ENCODE measurements at places on chromosomes 16 and 17.

GRCh38 chr16:59198487-59198886 lies 464.4 kb upstream of the GOT2 start:
- no peak for DNase-seq

DNA sequence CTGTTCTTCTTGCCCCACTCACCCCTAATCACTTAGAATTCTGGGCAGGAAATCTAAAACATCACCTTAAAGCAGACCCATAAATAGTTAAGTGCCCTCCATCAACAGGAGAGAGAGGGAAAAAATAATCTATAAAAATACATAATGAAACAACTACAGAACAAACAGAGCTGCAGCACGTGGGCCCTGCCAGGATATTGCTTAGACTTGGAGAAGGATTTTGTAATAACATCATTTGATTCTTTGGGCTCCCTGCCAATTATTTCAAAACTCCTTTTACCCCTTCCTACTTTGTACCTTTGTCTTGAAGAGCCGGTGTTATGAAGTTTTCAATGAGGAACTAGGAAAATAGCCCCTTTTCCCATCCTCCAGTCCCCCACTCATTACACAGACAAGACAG lies 130.6 kb upstream of the TOX3 start:
- DNase-seq = no peak

DNA sequence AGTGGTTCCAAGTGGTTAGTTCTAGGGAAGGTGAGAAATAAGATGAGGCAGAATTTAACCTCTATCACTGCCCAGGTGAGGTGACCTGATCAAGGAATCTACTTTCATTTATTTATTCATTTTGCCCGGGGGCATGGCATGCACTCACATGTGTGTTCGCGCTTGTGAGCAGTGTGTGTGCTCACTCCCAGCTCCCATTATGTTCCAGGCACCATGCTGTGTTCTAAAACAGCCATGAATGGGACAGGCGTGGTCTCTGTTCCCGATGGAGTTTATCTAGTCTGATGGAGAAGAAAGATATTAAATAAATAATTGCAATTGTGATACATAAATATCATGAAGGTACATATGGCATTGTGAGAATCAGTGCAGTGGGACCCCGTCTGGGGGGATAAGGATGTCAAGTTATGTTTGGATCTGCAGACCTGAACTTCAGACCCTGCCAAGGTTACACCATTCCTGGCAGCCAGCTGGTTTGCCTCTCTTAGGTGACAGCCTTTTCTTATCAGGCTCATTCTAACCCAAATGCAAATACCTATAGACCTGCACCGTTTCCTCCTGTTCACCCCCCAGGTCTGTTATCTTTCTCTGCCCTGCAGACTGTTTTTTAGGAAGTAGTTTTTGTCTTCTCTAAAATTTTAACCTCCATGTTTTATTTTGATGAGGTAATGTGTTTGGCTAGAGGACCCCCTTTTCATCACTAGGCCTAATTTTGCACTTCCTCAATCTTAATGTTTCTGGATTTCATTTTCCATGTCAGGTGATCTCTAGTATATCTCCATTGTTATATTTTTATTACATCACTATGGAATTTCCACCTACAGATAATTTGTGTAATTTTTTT lies 11.8 kb downstream of the CYB5B start:
- DNase-seq = no peak

DNA sequence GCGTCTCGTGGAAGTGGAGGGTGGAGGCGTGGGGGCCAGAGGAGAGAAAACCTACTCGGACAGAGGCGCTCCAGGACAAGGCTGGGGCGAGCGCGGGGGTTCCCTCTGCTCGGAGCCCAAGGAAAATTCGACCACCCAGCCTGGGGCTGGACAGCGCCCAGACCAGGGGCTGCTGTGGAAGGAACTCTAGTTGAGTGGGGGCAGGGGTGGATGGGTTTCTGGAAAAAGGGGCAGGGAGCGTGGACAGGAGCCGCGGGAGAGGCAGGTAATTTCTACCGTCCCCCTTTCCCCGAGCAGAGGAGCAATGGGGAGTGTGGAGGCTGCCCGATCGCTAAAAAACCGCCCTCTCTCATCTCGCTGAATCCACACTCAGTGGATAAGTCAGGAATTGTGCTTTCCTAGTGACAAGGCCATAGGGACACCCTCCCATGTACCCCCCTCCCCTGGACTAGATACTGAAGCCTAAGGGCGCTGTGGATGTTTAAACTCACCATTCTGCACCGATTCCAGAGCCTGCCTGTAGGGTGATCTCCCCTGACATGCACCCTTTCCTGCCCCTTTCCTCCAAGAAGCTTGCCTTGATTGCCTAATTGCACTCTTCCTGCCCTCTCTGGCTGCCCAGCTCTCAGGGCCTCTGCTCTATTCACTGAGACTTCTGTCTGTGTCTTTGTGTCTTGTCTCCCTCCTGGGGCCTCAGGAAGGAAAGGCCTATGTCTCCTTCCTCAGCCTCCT lies 90.7 kb upstream of the TMEM97 start:
- no peak for DNase-seq

- no peak for DNase-seq
Measured at GRCh38 chr17:2363318-2363717, 26.0 kb downstream of the SGSM2 start.

- no peak for DNase-seq
Measured at GRCh38 chr16:15524966-15525365, 90.6 kb downstream of the BMERB1 start.

DNA sequence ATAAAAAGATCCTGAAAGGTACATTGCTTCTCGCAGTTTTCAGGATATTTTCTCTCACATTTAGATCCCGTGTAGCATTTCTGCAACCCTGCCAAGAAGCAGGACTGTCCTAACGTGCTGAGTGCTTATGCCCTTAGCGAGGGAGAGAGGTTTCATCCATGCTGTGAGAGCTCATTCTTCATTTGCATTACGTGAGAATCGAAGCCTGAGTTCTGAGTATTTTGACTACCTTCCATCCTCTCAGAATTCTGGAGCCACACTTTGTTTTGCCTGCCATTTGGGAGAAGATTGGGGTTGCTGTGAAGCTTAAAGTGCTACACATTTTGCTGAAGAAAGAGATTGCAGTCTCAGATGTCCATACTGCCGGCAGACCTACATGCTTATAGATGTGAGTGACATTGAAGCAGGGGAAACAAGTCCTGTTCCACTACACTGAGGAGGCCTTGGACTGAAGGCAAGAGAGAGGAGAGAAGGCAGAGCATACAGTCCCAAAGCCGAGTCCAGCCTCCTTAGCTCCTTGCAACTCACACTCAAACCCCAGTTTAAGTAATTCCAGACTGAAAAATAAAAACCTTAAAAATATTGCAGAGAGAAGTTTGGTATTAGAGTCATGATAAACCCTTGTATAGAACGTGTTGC lies 183.0 kb downstream of the PRKCA start:
- DNase-seq = no peak

- no peak for DNase-seq
Measured at GRCh38 chr16:68900009-68900408, 56.7 kb downstream of the TANGO6 start.

GRCh38 chr16:8713635-8714172 lies 39.3 kb downstream of the ABAT start:
- DNase-seq = no peak

DNA sequence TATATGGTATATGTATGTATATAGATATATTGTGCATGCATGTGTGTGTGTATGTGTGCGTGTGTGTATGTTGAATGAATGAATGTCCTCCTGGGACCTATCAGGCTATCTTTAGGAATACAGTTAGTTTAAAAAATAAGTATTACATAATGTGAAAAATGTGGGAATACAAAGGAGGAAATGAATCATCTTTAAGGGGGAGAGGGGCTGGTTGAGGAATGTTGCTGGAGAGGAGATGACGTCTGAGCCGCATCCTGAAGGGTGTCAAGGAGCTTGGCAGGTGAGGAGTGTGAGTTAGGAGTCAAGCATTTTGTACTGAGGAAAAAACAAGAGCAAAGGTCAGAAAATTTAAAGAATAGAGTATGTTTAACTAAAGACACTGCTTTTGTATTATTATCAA lies 62.4 kb upstream of the NLK start:
- DNase-seq = no peak

GRCh38 chr17:78589031-78589675 lies 12.0 kb upstream of the DNAH17 start:
- no peak for DNase-seq

- DNase-seq = no peak
Measured at GRCh38 chr16:69260019-69260418, 51.1 kb upstream of the VPS4A start.

- no peak for DNase-seq
Measured at GRCh38 chr17:34654276-34654880, 75.0 kb downstream of the TMEM132E start.

GRCh38 chr17:18332909-18333489 lies 17.9 kb downstream of the SMCR8 start:
- no peak for DNase-seq

GRCh38 chr16:11072420-11073153 lies 128.2 kb downstream of the CLEC16A start:
- no peak for DNase-seq

DNA sequence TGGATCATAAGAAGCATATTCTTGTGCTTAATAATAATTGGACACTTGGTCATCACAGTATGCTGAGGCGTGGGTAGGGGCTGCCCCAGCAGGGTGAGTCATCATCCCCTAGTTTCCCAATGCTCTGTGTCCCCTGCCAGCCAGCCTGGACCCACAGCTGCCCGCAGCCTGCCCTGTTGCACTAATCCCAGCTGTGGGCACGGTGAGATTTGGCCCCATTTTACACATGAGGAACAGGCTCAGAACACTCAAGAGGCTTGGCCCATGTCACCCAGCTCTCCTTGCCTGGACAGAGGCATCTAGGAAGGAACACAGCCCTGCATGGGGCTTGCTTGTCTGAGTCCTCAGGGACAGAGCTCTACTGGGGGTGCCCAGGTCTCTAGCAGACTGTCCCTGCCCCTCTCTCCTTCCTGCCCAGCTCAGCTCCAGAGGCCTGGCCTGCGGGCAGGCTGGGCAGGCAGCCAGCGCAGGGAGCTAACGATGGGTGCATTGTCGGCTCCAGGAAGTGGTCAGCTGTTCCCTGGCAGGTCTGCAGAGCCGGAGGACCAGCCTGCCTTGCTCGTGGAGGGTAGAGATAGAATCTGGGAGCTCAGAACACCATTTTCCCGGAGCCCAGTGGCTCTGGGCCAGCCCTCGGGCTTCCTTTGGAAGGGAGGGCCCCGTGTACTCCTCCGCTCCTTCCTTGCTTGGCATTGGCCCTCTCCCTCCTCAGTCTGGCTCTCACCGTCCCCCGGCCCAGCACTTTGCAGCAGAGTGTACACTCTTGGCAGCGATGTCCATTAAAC lies 189.4 kb downstream of the RAB11FIP4 start:
- no peak for DNase-seq

DNA sequence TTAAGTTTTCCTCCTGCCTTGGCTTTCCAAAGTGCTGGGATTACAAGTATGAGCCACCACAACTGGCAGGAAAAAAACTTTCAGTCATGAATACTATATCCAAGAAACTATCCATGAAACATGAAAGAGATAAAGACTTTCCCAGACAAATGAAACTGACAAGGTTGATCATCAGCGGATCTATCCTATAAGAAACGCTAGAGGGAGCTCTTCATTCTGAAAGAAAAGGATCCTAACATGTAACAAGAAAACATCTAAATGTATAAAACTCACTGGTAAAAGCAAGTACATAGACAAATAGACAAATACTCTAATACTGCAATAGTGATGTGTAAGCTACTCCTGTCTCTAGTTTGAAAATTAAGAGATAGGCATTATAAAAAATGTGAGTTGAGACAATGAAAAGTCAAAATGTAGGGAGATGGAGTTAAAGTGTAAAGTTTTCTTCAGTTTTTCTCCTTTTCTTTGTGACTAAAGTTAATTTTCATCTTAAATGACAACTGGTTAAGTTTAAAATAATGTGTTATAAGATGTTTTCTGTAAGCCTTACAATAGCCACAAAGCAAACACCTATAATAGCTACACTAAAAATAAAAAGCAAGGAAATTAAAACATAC lies 79.6 kb upstream of the TEKT1 start:
- DNase-seq = no peak

GRCh38 chr17:47332287-47332686 lies 8.5 kb downstream of the EFCAB13 start:
- DNase-seq = no peak

- DNase-seq = no peak
Measured at GRCh38 chr16:8819411-8820034, 21.9 kb downstream of the PMM2 start.

Data from stimulated activated CD8-positive, alpha-beta memory T cell treated with anti-CD3 and anti-CD28 coated beads, Interleukin-2, amount 100 ng/mL, for 1 hour (primary cell).